ENCODE measurements at places on chromosomes 7 and 10.

- DNase-seq = no peak
Observed at GRCh38 chr7:133770863-133771492, 356.2 kb upstream of the LRGUK start.

- no peak for DNase-seq
Observed at GRCh38 chr7:157897681-157898080, 560.9 kb downstream of the DNAJB6 start.

- no peak for DNase-seq
Observed at GRCh38 chr10:122379041-122379440, 4.5 kb downstream of the PLEKHA1 start.

DNA sequence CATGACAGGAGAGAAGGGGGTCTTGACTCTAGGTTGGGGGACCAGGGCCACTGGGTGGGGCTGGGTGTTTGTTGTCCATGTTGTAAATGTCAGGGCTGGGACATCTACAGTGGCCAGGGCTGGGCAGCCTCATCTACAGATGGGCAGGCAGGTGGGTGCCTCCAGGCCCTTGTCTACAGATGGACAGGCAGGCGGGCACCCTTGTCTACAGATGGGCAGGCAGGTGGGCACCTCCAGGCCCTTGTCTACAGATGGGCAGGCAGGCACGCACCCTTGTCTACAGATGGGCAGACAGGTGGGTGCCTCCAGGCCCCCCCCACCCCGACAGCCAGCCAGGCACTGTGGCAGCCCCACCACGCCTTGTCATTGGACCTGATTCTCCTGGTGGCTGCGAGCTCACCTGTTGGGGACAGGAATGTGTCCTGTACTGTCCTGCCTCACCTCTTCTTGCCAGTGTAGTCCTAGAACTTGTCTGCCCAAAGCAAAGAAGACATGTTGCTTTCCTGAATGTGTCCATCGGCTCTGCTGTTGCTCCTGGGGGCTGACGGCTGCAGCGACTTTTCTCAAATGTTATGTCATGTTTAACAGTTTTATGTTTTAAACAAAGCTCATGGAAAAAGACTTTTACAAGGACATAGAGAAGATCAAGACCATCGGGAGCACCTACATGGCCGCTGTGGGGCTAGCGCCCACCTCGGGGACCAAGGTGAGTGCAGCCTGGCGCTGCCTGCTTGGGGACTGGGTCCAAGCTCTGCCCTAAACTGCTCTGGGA, 129.9 kb downstream of the ADCY1 start:
- no peak for DNase-seq

GRCh38 chr7:110105840-110106239, 985.1 kb upstream of the LRRN3 start:
- DNase-seq = no peak

DNA sequence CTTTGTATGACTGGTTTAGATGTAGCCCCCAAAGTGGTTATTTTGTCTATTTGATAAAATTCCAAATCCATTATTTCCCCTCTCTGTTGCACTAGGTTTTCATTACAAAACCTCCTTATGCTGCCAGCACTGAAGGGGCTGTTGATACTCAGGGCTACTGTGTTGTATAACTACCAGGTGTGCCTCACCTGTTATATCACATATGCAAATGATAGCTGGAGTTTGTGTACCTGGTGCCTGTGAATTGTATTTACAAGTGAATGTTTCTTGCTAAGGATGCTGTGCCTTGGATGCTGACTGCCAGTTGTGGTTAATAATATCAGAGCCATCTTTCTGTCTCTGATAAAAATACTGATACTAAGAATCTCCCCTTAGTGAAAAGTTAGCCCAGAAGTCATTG, 84.8 kb upstream of the CCDC6 start:
- DNase-seq = no peak

GRCh38 chr7:133941496-133941895, 185.6 kb upstream of the LRGUK start:
- no peak for DNase-seq
